Activated CD4-positive, alpha-beta T cell treated with anti-CD3 and anti-CD28 coated beads, Interleukin-2, Interleukin-4, amounts not matched to agents 100 ng/mL and 50 ng/mL, durations not matched to agents 16 hours and 8 hours (primary cell): ENCODE measurements at places on chromosomes 7 and 10.

- DNase-seq, result no peak
Measured at GRCh38 chr10:7547829-7548228, 118.9 kb downstream of the ITIH5 start.

GRCh38 chr10:33412653-33413361 is 78.3 kb upstream of the NRP1 start:
- no peak for DNase-seq

DNA sequence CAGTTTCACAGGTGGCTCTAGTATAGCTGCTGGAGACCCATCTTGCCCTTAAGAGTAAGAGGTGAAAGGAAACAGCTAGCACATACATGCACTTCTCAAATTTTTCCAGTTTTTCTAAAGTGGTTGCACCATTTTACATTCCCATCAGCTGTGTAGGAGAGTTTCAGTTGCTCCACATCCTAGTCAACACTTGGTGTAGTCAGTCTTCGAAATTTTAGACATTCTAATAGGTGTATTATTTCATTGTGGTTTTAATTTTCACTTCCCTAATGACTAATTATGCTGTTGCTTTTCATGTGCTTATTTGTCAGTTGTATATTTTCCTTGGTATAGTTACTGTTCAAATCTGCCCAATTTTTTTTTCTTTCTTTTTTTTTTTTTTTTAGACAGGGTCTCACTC is 9.5 kb upstream of the HACD1 start:
- DNase-seq, result no peak

- DNase-seq, result no peak
Measured at GRCh38 chr10:62116896-62117295, 151.7 kb downstream of the RTKN2 start.

GRCh38 chr7:95688931-95689495 is 83.3 kb upstream of the DYNC1I1 start:
- DNase-seq, result no peak

DNA sequence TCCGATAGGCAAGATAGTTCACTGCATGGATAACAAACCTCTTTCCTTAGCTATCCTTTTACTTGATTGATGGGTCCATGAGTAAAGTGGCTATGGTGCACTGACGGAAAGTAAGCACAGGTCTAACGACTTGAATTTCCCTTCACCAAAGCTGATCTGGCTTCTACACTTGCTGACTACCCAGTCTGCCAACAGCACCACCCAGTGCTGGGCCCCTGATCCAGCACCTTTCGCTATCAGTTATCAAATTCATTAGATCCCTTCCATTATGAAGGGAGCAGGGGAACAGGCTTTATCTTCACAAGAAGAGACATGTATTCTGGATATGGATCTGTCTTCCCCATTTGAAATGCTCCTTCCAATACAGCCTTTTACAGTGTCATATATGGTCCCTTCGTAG is 855.9 kb downstream of the GRID1 start:
- no peak for DNase-seq

DNA sequence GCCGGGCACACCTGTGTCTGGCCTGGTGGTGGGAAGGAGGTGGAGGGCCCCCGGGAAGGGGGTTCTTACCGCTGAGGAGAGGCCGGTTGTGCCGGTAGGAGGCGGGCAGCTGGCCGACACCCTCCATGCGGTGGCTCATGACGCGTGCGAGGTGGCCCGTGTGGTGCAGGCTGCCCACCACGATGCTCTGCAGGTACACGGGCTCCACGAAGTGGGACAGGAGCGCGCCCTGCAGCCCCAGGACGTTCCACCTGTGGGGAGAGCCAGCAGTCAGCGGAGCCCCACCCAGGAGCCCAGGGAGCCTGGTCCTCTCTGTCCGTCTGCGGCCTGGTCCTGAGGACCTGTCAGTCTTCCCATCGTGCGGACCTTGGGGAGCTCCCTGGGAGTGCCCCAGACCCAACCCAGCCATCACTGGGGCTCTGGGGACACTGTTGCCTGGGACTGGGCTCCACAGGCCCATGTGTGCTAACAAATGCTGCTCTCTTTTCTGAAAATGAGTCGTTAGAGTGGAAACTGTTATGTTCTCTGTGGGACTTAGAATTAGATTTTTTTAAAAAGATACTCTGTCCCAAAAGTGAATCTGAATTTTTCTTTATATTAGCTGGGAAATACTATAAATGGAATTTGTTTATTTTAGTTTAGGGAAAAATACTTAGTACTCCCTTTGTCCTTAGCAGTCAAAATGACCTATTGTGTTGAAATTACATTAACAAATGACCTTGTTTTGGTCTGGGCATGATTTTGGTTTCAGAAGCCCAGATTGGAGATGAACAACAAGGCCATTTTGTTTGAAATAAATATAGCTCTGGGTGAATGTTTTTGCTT is 143.9 kb downstream of the WDR37 start:
- DNase-seq, result no peak

GRCh38 chr7:27159266-27160144 is 3.0 kb upstream of the HOXA7 start:
- DNase-seq, result no peak

DNA sequence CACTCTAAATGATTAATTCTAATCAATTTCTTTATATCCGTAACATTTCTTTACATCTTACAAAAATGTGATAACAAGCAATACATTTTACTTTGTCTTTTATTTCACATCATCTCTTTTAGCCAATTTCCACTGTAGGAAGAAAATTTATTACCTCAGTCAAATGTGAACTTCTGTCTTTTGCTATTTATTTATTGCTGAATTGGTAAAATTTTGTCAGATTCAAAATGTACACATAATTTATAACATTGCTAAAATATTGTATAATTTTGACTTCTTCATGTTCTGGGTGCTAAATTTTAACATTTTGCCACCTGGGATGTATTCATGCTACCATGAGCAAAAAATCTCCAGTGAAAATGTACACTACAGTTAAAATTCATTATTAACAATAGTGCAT is 158.0 kb downstream of the HGF start:
- DNase-seq, result no peak

DNA sequence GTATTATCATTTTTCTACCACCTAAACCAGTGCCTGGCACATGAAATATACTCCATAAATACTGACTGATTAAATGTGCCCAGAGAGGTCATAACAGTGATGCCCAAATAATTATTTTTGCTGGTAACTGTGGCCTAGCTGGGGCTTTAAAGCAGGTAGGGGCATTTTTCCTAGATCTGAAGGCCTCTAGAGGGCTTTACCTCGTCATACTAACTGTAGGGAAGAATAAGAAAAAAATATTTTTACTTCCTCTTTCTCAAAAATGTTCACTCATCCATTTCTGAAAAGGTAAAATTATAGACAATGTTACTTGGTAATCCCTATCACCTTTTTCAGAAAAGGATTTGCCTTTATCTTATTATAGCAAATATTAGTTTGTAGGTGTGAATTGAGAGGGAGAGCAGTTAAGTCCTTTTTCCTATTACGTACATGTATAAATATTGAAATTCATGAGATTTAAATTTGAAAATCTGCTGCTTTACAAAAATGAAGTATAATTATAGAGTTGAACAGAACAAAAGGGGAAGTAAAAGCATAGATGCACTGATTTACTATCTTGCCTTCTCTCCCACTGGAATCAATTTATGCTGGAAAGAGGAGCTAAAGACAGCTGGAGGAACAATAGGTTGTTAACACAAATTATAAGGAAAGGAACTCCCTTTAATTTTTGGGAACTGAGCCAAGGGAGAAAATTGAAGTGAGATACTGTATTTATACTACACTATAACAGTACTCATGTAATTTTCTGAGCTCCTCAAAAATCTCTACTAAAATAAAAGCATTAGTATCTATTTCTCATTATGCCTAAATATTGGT is 71.5 kb upstream of the NOBOX start:
- no peak for DNase-seq

DNA sequence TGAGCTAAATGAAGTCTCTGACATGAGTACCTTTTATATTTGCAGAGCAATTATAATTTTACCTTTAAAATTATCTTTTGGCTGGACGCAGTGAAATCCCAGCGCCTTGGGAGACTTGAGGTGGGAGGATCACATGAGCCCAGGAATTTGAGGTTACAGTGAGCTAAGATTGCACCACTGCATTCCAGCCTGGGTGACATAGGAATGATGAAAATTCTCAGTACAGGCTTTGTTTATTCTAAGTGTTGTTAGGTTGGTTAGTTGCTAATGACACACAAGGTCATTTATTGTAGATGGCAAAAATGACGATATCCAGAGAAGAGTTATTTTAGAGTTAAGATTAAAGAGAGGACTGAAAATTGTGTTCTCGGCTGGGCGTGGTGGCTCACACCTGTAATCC is 87.6 kb downstream of the XRCC2 start:
- no peak for DNase-seq

GRCh38 chr10:93701866-93702209 is 554 bp downstream of the FRA10AC1 start:
- DNase-seq, result peak; percentile 12

GRCh38 chr7:132433301-132433700 is 143.0 kb downstream of the PLXNA4 start:
- no peak for DNase-seq

GRCh38 chr10:58444321-58444720 is 59.1 kb downstream of the TFAM start:
- no peak for DNase-seq

GRCh38 chr7:15680446-15680845 is 6.0 kb downstream of the MEOX2 start:
- no peak for DNase-seq

DNA sequence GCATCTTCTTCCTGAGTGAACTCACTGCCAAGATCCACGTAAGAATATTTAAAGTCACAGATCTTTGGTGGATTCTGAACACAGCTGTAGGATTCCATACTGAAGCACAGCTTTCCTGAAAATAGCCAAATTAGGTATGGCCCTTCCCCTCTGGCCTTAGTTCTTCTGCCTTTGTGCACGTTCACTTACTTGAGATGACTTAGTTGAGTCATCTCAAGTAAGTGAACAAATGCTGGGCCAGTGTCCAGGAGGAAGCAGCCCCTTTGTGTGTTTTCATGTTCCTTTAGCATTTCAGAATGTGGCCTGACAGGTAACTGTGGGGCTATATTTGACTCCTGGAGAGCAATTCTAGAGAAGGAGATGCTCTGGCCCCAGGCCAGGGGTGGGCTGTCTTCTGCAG is 51.5 kb downstream of the CCNY start:
- DNase-seq, result no peak

GRCh38 chr7:85095366-85095765 is 91.5 kb downstream of the SEMA3D start:
- DNase-seq, result no peak

DNA sequence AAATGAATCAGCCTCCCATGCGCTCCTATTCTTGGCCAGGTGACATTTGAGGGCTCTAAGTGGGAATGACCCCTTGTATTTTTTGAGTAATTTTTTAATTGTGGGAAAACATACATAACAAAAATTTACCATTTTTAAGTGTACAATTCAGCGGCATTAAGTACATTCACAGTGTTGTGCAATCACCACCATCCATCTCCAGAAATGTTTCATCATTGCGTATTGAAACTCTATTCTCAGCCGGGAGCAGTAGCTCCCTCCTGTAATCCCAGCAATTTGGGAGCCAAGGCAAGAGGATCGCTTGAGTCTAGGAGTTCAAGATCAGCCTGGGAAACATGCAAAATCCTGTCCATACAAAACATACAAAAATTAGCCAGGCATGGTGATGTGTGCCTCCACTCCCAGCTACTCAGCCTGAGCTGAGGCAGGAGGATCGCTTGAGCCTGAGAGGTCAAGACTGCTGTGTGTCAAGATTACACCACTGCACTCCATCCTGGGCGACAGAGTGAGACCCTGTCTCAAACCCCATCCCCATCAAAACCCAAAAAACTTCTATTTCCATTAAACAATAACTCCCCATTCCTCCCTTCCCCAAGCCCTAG is 2.5 kb downstream of the ANTXRL start:
- DNase-seq, result no peak

- DNase-seq, result peak; percentile 1
Measured at GRCh38 chr10:51892965-51893658, 193.7 kb upstream of the CSTF2T start.

DNA sequence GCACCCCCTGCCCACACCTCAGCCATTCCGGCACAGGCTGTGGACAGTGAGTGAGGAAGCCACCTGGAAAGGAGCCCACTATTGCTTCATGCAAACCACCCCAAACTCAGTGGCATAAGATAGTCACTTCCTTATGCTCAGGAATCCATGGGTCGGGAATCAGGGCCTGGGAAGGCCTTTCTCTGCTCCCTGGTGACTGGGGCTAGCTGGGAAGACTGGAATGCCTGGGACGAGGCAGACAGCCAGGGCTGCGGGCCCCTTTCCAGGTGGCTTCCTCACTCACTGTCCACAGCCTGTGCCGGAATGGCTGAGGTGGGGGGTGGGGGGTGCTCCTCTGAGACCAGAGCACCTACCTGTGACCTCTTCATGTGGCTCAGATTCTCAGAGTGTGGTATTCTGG is 74.1 kb upstream of the GRB10 start:
- DNase-seq, result no peak

- DNase-seq, result no peak
Measured at GRCh38 chr10:30041196-30042105, 17.9 kb downstream of the JCAD start.

- peak; percentile 61 for DNase-seq
Measured at GRCh38 chr7:55133630-55134358, 115.0 kb downstream of the EGFR start.

GRCh38 chr10:49276596-49276995 is 22.4 kb upstream of the C10orf71 start:
- DNase-seq, result no peak

DNA sequence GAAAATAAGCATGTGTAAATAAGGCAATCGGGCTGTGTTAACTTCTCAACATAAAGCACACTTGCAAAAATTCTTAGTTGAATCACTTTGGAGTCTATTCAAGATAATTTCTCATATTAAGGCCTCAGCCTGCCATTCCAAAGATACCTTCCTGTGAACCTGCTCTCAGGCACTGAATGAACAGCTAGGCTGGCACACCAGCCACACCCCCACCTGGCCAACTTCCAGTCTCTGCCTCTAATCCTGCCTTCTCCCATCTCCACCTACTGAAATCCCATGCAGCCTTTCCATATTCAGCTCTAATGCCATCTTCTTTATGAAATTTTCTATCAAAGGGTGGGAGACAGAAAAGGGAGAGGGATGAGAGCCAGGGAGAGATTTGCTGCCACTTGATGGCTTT is 17.1 kb upstream of the MACROH2A2 start:
- DNase-seq, result no peak

DNA sequence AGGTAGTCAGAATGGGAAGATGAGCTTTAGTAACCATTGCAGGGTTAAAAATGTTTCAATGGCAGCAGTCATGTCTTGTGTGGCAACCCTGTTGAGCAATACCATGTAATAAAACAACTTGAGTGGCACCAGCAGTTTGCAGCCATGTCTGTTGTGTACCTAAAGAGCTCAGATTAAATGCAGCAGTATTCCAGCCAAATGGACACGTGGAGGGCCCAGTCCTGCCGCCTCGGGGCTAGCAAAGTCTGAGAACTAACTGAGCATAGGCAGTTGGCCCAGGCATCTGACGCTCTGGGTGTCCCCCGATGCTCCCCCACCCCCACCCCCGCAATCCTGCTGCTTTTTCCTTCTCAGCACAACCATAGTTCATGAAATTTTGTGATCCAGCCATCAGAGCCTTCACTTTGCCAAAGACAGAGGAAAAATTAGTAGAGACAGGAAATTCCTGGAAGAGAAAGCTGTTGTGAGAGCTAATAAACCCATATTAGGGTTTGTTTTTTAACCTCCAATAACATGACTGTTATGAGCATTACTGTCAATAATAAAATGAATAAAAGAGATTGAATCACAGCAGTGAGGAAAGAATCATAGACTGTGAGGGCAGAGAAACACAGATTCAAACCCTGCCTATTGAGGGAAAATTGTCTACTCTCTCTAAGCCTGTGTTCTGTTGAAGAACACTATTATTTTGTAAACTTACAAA is 220.6 kb upstream of the RHOBTB1 start:
- DNase-seq, result no peak
